ENCODE measurements at places on chromosomes 16 and 17.
A peak's percentile ranks its signal among the peaks of the same experiment; 100 is the strongest.

DNA sequence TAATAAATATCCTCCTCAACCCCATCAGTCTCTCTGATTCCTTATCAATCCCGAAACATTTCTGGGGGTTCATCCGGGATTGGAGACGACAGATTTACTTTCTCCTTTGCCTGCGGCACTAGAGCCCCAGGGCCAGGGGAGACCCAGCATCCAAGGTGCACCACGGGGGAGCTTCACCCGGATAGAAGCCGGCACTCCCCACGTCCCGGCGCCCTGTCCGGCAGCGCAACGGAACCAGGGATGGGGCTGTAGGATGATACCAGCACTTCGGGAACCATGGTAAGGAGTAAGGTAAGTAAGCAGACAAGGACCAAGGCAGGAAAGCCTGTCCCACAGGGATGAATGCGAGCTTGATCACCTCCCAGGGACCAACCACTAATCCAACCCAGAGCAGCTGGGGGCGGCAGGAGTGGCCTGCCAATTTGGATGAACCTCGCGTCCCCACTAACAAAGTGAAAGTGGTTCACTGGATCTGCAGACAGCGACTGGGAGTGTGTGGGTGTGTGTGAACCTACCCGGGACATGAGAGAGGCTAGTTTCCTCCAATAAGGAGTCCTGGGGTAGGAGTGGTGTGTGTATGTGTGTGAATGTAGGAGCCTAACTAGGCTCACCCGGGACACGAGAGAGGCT is 11.9 kb downstream of the POLR3K start:
- DNase-seq, result no peak

DNA sequence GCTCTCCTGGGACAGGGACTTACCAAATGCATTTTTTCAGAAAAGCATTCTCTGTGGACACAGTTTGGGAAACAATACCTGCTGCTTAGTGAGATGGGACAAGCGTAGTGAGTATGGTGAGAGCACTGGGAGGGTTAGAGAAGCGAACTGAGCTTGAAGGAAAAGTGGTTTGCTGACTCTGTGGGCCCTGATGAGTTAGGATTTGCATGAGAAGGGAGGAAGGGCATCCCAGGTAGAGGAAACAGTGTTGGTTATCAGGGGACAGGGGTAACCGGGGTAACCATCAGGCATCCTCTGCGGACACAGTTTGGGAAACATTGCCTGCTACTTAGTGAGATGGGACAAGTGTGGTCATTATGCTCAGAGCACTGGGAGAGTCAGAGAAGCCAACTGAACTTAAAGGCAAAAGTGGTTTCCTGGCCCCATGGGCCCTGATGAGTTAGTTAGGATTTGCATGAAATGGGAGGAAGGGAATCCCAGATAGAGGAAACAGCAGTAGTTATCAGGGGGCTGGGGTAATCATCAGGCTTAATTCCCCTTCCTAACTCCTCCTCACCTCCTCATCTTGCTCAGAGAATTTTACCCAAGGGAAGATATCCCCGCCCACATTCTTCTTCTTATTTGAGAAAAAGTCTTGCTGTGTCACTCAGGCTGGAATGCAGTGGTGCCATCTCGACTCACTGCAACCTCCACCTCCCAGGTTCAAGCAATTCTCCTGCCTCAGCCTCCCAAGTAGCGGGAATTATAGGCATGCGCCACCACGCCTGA is 319.3 kb downstream of the RBFOX1 start:
- peak; percentile 24 for DNase-seq

DNA sequence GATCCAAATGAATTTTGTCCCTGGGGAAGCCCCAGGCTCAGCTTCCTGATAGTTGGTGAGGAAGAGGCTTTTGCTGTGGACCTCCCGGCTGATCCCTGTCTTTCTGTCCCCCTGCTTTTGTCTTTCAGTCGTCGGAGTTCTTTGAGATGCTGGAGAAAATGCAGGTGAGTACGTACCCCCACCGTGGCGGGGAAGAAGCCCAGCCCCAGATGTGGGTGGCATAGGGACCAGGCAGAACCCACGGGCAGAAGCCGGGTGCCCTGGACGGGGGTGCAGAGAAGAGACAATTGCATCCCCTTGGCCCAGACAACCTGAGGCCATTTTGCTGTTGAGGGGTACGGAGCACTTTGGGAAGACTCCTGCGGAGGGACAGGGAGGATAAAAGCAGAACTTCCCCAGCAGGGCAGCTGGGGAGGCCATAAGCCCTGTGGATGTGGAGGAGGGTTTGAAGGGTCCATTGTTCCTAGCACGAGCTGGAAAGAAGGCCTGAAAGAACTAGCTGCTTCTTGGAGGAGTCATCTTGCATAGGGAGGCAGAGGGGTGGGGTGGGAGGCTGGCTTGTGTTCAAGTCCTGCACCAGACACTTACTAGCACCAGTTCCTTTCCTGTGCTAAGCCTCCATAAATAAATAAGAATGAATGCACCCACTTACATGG is 105.6 kb downstream of the OR1D5 start:
- DNase-seq, result no peak

- DNase-seq, result no peak
Observed at GRCh38 chr16:2043667-2044451, 3.8 kb downstream of the NTHL1 start.

DNA sequence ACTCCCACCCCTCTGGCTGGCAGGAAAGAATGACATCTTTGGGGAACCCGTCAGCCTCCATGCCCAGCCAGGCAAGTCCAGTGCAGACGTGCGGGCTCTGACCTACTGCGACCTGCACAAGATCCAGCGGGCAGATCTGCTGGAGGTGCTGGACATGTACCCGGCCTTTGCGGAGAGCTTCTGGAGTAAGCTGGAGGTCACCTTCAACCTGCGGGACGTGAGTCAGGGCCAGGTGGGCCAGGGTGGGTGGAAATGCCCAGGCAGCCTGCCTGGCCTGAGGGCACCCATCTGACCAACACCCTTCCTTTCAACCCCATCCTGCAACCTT is 8.1 kb upstream of the DCAF7 start:
- no peak for DNase-seq

GRCh38 chr17:35089586-35090296 is 26.2 kb upstream of the RFFL start:
- peak; percentile 72 for DNase-seq

- no peak for DNase-seq
Observed at GRCh38 chr16:47025641-47026040, 52.2 kb upstream of the DNAJA2 start.

DNA sequence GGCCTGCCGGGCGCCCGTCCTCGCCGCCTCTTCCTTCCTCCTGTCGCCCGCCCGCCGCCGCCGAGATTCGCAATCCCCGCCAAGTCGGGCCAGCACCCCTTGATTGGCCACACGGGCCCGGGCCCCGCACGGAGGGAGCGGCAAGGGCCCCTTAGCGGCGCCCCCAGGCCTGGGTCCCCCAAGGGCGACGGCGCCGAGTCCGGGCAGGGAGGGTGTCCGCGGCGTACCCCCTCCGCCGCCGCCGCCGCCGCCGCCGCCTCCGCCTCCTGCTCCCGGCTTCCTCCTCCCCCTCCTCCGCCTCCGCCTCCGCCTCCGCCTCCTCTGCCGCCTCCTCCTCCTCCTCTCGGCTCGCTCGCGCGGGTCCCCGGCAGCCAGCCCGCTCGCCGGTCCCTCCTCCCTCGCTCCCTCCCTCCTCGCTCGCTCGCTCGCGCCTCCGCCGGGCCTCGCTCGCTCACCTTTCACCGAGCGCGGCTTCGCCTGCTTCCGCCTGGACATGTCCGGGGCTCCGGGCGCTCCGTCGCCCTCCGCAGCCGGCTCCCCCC is 561 bp downstream of the ZNF423 start:
- peak; percentile 87 for DNase-seq

GRCh38 chr17:10178506-10178991 is 19.9 kb downstream of the GAS7 start:
- no peak for DNase-seq

DNA sequence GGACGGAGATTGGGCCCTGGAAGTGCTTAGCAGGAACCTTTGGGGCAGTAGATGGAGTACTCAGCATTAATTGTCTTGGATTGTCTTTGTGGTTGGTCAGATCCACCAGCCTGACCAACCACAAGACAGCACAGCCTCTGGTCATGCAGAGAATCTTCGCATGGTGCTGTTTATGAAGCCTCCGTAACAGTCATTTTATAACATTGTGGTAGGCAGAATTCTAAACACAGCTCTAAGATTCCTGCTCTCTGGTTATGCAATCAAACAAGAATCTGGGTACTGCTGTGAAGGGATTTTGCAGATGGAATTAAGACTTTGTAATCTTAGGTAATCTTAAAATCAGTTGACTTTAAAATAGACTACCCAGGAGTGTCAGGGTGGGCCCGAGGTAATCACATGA is 312.2 kb upstream of the GOT2 start:
- no peak for DNase-seq

- no peak for DNase-seq
Observed at GRCh38 chr17:42509409-42509808, 26.6 kb upstream of the NAGLU start.

GRCh38 chr17:71870546-71870862 is 250.3 kb upstream of the SOX9 start:
- DNase-seq, result no peak

GRCh38 chr17:66855204-66855603 is 20.3 kb downstream of the CACNG5 start:
- peak; percentile 73 for DNase-seq

GRCh38 chr16:78490431-78490830 is 391.0 kb downstream of the WWOX start:
- no peak for DNase-seq

DNA sequence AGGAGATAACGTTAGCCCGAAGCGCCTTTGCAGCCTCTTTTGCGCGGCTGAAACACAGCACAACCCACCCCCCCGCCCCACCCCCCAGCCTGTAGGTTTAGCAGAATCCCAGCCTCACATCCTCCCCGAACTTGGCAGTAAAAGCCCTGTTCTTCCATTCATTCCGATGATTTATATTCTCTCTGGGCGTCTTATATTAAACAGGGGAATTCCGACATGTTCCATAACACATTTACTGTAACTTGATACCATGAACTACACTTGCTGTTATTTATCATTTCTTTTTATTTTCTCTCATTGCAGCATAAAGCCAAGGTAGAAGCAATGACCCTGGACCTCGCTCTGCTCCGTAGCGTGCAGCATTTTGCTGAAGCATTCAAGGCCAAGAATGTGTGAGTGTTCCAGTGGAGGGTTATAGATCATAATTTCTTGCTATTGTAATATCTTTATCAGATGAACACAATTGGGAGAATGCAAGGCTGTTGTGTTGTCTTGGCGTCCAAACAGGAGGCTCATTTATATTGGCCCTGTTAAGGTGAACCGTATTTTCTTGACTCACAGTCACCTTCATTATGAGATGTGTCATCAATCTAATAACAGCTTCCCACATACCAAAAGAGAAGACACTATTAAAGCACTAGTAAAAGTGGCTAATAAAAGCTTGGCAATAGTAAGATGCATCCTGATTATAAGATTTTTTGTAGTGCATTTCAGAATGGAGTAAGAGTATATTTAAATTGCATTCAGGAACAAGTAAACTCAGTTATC is 287.3 kb downstream of the WWOX start:
- no peak for DNase-seq

DNA sequence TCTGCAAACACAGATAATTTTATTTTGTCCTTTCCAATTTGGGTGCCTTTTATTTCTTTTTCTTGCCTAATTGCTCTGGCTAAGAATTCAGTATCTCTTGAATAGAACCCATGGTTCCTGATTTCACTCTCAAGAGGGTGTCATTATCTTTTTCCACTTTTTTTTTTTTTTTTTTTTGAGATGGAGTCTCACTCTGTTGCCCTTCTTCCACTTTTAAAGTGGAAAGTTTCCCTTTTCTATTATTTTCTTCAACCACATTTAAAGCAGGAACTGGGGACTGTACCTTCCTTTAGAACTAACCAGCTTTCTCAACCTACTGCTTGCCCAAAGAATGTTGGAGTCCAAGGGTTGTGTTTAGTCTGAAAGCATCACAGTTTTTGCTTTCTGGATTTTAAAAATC is 31.1 kb downstream of the SLFN11 start:
- no peak for DNase-seq

- no peak for DNase-seq
Observed at GRCh38 chr17:33239702-33240101, 53.4 kb downstream of the ASIC2 start.

GRCh38 chr16:55189224-55189623 is 134.8 kb upstream of the IRX6 start:
- DNase-seq, result no peak

DNA sequence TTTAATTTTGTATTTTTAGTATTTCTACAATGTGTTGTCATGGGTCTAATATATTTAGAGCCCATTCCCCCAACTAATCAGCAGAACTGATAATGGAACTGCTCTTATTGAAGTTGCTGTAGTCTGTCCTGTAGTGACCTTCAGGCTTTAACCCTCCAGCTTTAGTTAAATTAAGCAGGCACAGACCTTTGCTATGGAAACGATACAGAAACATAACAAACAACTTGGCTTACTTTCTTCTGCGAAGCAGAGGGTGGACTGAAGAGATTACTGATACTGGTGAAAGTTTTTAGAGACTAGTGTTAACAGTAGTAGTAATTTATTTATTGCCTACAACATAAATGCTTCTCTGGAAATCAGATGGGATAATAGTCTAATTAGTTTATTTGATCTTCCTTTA is 61.4 kb downstream of the NFATC3 start:
- DNase-seq, result peak; percentile 12

- peak; percentile 91 for DNase-seq
Observed at GRCh38 chr17:2244545-2245525, 58.8 kb downstream of the SMG6 start.

DNA sequence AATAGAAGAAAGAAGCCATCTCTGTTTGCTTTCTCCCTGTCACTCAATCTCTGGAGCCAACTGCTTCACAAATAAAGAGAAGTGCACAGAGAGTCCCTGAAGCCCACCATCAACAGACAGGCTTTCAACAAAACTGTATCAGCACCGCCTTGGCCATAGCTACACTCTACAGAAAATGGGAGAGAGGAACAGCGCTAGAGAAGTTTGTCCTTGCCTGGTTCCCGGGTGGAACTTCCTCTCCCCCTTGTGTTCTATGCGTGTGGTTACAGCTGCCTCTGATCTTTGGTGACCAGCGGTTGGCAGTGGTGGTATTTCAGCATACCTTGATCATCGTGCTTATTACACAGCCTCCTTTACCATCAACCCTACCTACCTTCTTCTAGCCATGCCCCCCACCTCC is 91.4 kb upstream of the CCL2 start:
- peak; percentile 79 for DNase-seq

- no peak for DNase-seq
Observed at GRCh38 chr17:77872714-77873499, 85.6 kb upstream of the TNRC6C start.

GRCh38 chr16:29290631-29291247 is 115.8 kb downstream of the NPIPB11 start:
- peak; percentile 86 for DNase-seq

DNA sequence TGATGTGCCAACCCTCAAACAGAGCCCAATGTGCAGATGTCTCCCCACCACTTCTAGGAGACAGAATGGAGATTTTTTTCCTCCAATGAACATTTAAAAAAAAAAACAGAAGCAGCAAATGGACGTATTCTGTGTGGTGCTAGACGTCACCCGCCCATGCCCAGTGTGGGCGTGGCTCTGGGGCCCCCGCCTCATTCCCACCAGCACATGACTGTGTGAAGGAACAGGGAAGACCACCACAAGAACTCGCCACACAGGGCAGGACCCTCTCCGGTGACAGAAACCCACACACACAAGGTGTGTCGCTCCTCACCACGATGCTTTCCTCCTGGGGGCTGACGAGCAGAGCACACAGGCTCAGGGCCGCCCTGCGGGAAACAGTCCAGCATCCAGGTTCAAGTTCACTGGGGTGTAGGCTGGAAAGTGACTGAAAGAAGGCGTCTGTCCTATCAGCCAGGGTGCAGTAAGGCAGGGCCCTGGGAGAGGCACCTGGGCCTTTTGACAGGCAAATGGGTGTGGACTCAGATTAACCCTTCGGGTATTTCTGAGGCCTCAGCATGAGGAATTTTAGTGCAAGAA is 53.5 kb downstream of the KLHDC4 start:
- no peak for DNase-seq

GRCh38 chr17:62134397-62134796 is 69.3 kb upstream of the MED13 start:
- no peak for DNase-seq

Measured in GM23338 (cell line).